ENCODE measurements at places on chromosomes 3 and 15.
A peak's percentile ranks its signal among the peaks of the same experiment; 100 is the strongest.

GRCh38 chr3:159540882-159541495 is 447.6 kb upstream of the IL12A start:
- DNase-seq: no peak

DNA sequence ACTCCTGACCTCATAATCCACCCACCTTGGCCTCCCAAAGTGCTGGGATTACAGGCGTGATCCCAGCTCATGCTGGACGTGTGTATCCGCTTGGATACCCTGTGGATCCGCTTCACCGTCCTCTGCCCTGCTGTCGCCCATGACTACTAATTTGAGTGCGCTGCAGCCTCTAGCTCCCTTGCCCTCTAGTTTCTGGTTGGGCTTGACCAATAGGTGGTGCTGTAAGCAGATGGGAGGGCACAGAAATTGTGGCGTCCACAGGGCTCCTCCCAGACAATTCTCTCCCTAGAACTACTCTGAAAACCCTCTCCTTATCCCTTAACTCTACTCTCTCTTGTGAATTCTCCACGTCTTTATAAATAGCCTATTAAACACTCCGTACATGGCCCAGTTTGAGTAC is 36.2 kb downstream of the ZPLD1 start:
- no peak for DNase-seq

DNA sequence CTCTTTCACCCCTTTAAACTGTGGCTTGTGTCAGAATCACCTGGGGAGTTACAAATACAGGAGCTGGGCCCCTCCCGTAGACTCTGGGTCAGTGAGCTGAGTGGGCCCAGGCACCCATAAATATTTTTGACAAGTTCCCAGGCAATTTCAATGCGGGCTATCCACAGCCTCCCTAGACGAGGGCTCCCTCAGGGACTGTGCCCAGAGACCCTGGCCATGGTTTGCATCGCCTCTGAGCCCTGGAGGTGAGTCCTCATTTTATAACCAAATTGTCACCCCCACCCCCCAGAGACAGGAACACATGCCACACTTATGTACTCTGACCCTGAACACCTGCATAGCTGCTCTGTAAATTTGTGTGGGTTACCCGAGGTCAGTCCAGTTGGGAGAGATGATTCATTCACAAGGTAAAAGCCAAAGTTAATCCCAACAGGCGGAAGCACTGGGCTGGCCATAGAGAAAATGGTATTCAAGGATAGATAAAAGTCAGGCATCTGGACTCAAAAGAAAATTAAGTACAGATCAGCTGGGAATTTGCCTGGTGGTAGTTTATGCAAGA is 146.5 kb upstream of the SLC6A11 start:
- no peak for DNase-seq

GRCh38 chr3:119934249-119934648 is 152.3 kb downstream of the NR1I2 start:
- DNase-seq: no peak

DNA sequence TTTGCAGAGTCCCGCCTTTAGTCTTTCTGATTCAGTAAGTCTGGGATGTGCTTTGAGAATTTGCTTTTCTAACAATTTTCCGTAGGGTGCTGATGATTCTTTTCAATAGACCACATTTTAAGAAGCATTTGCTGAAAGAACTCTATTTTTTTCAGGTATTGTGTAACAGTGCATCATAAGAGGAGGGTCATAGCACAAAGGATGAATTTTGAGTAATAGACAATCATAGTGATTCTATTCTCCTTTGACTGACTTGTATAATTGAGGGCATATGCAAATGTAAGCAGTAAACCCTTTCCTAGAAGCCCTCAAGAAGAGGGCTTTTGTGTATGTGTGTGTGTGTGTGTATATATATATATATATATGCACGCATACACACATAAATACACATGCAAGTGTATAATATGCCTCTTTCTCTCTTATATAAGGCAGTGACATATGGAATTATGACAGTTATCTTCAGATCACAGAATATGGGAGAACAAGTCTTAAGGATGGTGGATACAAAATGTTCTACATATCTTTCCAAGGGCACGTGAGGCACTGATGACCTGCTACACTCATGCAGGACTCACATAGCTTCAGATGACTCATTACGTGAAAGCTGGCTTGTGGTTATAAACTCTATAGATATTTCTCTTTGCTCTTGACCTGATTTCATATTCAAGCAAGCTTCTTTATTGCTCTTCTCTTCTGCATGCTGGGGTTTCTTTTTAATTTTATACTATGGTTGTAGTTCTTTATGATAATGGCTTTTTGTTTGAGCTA is 6.5 kb upstream of the PLSCR1 start:
- DNase-seq: no peak

- no peak for DNase-seq
Observed at GRCh38 chr3:66001626-66002025, 37.1 kb downstream of the MAGI1 start.

GRCh38 chr3:45774581-45775521 is 21.5 kb downstream of the SLC6A20 start:
- DNase-seq: no peak

- no peak for DNase-seq
Observed at GRCh38 chr15:71302861-71303410, 187.7 kb downstream of the THSD4 start.

DNA sequence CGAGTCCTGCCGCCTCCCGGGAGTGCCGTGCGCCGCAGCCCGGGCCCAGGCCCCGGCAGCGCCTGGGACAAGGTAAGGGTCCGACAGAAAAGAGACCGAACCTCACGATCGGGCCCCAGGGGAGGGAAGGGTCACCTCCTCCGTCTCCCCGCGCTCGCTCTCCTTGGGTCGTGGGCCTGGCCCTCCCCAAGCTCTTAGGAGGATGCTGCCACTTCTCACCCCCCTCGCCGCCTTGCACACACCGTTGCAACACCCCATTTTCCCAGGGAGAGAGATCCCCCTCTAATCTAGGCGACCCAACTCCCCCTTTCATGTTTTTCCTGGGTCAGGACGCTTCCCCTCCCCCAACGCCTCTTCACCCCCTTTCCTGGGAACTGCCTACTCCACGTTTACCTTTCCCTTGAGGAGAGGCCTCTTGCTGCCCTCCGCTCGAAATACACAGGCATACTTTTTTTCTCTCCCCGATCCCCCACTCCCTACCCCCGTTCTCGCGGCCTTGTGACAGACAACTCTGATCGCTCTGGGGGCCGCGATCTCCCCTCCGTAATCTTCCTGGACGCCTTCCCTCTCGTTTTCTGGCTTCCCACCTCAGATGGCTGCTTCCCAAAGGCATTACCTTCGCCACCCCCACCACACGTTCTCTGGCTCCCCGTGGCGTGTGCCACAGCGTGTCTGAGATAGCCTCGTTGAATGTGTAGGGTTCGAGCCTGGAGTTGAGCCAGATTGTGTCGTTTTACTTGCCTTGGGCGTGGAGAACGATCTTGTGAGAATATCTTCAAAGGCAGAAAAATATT is 688 bp downstream of the SETD5 start:
- DNase-seq: peak; percentile 10

DNA sequence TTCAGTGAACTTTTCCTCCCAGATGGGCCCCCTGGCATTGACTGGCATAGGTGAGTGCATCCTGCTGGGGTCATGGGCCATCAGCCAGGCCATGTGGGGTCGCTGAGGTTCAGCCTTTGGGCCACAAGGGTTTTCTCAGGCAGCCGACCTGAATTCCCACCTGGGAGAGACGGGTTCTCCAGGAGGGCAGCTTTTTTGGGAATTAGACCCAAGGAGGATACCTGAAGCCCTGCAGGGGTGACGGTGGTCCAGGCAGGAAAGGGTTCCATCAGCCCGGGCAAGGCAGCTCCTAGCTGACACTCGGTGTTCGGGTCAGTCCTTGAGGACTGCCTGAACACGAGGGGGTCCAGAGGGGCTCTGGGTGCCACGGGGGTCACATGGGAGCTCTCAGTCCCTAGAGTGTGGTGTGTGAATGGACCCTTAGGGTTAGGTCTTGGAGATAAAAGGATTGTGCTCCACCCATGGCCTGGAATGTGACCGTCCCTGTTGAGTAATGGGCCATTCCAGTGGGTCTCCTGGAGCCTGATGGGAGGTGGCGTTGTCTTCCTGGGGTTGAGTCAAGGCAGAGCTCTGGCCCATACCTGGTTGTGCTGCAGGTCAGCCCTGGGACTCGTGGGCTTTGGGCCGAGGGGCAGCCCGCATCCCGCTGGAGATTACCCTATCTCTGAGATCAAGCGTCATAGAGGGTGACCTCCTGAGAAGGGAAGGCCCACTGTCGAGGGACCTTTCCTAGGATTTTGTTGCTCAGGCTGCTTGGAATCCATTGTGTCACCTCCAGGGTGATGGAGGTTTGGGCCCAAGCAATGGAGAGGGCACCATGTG is 192.8 kb downstream of the UBE3A start:
- DNase-seq: no peak

- no peak for DNase-seq
Observed at GRCh38 chr3:128133273-128133883, 9.8 kb upstream of the RUVBL1 start.

DNA sequence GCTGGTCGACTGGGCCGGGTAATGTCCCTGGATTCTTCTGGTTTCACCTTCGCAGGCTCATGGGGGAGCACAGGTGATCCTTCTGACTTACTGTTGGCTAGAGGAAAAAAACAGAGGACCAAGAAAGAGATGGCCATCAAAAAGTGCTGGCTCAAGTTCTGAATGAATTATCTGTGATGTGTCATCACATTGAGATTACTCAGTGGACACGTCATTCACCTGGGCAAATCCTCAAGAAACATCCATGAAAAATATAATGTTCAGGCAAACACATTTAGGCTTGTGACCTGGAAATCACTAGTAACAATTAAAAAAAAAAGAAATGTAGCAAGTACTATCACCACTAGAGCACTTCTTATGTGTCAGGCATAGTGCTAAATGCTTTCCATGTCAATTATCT is 81.5 kb upstream of the SLC2A2 start:
- no peak for DNase-seq

DNA sequence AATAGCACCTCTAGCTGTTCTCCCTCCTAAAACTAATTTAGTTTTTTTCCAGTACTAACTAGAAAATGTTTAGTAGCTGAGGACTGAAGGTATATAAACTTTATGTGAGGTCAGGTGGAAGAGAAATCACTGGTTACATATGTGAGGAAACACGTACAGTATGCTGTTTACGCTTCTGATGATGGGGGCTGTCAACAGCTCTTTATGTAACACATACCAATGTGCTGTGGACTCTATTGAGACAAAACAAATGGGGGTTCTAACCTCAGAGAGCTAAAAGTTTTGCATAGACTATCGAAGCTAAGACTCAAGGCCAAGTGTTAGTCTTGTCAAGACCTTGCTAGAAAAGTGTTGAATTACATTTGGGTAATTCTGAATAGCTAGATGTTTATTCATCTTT is 107.5 kb downstream of the SYNPR start:
- DNase-seq: no peak

- DNase-seq: no peak
Observed at GRCh38 chr3:9690451-9691450, 12.9 kb upstream of the CPNE9 start.

DNA sequence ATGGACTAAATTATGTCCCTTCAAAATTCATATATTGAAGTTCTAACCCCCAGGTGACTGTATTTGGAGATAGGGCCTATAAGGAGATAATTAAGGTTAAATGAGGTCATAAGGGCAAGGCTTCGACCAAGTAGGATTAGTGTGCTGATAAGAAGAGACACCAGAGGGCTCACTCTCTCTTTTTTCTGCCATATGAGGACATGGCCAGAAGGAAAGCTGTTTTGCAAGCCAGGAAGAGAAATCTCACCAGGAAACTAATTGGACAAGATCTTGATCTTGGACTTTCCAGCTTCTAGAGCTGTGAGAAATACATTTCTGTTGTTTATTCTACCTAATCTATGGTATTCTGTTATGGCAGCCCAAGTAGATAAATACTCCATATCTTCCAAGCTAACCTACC is 503.6 kb upstream of the NAALADL2 start:
- DNase-seq: no peak

DNA sequence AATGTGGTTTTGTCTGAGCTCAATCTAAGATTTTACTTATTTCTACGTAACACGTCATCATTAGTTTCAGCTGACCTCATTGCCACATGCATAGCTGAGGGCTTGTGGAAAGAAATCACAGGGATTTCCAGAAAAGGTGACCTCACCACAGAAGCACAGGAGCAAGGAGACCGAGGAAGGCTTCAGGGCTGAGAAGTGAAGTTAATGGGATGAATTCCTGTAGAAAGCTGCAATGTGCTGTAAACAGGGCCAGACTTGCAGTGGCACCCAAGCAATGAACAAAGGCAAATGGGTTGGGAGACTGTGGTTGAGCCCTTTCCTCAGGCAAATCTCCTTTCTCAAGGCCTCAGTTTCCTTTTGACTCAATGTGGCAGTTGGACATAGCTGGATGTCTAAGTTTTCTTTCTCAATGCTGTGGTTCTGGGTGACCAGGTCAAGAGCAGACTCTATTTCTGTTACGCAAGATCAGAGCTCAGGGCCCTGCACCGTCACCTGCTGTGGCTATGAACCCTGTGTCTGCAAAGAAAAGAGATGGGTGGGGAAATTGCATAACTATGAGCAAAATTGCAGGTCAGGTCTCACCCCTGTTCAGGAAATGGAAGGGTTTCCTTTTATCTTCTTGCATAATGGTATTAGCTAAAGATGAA is 252.2 kb upstream of the TBL1XR1 start:
- DNase-seq: no peak

DNA sequence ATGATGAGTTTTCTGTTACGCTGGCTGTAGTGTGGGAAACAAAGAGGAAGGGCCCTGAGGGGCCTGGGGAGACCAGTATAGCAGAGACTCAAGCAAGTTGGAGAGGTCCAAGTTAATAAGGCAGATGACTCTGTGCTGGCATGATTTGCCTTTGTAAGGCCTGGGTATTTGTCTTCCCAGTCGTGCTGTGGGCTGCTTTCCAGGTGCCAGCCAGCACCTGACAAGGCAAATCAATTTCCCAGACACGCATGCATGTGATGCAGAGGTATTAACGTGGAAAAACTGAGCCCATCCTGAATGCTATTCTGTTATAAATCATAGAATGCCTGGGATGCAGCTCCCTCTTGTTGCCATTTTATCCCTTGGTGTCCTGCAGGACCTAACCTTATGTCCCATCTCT is 175.6 kb downstream of the MFSD1 start:
- DNase-seq: no peak
